NCI-H1436 treated with DMSO at 0.1 percent for 48 hours (cell line): ENCODE measurements at places on chromosomes 4 and X.

- no peak for DNase-seq
Measured at GRCh38 chr4:38785041-38785790, 2.4 kb upstream of the TLR10 start.

GRCh38 chr4:145805490-145805889, 125.5 kb downstream of the C4orf51 start:
- no peak for DNase-seq

GRCh38 chrX:31837445-31838049, 765.7 kb upstream of the FTHL17 start:
- no peak for DNase-seq

- DNase-seq, result no peak
Measured at GRCh38 chr4:36133658-36134057, 110.7 kb downstream of the ARAP2 start.

DNA sequence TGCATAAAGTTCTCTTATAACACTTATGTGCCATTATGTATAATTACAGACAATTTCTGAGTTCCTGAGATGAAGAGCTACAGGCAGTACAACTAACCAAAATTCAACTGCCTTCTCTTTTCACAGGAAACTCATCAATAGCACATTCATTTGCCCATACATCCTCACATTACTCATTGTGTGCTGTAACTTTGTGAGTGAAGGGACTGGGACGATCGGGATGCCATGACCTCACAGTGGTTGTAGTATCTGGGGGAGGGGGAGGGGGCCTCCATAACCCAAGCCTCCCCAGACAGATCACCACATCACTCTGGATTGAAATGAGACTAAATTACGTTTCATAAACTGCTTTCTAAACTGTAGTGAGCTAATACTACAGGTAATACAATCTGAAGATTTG, 60.7 kb downstream of the ABCG2 start:
- DNase-seq, result no peak

DNA sequence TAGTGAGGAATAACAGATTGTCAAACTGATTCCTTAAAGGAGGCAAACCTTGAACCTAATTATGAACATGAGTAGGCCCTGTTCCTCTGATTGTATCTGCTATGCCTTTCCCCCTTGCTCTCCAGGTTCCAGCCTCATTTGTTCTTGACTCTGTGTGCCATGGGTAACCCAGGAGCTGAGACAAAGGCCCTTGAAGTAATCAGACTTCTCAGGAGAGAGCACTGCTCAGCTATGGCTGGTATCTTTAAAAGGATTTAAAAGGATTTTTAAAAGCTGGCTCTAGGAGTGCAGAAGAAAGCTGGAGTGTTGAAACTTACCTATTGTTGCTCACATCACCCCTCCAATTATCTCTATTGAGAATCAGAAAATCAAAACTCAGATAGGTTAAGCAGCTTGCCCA, 1565.5 kb upstream of the AGA start:
- no peak for DNase-seq

- DNase-seq, result no peak
Measured at GRCh38 chr4:76680952-76681351, 217.0 kb downstream of the SOWAHB start.

DNA sequence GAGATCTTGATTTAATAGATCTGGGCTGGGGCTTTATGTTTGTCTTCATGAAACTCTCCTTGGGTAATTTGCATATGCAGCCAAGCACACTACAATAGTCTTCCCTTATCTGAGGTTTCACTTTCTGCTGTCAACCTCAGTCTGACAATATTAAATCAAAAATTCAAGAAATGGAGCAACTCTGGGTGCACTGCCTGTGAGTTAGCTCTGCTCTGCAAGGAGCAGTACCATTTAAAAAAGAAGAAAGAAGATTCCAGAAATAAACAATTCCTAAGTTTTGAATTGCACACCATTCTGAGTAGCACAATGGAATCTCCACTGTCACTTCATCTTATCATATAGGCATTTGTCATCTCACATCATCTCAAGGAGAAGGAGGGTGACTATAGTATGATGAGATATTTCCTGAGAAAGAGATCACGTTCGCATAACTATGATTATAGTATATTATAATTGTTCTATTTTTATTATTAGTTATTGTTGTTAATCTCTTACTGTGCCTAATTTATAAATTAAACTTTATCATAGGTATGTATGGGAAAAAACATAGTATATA, 9.4 kb downstream of the FNIP2 start:
- no peak for DNase-seq

DNA sequence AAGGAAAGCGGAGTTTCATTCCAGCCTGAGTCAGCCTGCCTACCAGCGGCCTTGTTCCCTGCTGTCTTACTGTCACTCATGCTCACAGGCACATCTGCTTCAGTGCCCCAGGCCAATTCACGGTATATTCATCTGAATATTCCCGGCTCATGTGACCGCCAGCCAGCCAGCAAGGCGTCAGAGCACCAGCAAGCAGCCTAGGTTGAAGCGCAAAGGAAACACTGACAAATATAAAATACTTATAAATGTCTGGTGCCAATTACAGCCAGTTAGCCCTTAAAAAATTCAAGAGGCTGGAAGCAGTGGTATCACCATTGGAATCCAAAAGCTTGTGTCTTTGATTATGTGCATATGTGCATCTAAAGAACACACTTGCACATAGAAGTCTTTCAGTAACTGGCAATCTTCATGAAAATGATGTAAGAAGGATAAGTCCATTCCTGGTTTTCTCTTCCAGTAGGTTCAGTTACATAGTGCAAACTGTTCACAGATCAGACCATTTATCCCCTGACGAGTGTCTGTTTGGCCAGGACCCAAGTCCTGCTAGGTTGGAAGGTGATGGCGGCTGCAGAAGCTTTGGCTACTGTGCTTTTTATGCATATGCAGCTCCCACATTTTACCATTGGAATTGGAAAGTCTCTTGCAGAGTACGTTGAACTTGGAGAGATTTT, 61.3 kb downstream of the LUZP4 start:
- DNase-seq, result no peak

DNA sequence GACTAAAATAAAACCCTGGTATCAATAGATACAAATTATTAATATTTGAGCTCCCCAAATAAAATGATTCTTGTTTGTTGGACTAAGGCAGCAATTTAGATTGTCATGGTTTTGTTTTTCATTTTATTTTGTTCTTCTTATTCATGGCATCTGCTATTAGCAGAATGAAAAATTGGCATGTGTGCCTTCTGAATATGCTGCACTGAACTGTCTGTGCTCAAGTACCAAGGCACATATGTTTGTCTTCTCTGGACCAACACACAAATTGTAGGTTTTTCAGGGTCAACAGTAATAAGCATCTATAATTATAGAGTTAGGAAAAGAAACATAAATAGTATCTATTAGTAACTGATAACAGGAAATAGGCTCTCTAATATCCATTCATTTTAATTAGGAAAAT, 121.1 kb downstream of the BANK1 start:
- no peak for DNase-seq

DNA sequence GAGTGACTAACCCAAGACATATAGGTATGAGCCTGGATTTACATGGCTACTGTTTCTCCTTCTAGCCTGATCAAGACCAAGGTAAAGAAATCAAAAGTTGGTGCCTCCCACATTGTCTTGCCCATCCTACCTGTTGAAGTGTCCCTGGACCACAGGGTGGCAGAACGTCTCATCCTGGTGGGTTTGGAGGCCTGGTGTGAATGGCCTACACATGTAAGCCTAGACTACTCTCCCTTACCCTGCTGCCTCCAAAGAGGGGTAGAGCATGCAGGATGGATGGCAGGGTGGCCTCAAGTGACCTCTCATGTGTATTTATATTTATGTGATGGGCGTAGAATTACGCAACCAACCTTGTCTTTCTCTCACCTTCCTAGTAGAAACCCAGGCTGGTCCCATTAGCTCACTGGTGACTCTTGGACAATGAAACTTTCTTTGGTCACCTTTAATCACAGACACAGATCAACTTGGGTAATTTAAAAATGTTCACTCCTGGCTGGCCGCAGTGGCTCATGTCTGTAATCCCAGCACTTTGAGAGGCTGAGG, 73.3 kb upstream of the SOD3 start:
- no peak for DNase-seq

GRCh38 chr4:25984796-25985195, 70.8 kb downstream of the SMIM20 start:
- no peak for DNase-seq

- no peak for DNase-seq
Measured at GRCh38 chrX:73289039-73289438, 74.4 kb upstream of the NAP1L2 start.

- no peak for DNase-seq
Measured at GRCh38 chr4:38166082-38166481, 205.9 kb downstream of the PTTG2 start.

GRCh38 chr4:135601351-135601750, 1399.8 kb upstream of the PABPC4L start:
- no peak for DNase-seq

GRCh38 chrX:150205011-150205410, 158.1 kb upstream of the MAMLD1 start:
- no peak for DNase-seq

- no peak for DNase-seq
Measured at GRCh38 chr4:78299565-78299972, 242.4 kb downstream of the FRAS1 start.

DNA sequence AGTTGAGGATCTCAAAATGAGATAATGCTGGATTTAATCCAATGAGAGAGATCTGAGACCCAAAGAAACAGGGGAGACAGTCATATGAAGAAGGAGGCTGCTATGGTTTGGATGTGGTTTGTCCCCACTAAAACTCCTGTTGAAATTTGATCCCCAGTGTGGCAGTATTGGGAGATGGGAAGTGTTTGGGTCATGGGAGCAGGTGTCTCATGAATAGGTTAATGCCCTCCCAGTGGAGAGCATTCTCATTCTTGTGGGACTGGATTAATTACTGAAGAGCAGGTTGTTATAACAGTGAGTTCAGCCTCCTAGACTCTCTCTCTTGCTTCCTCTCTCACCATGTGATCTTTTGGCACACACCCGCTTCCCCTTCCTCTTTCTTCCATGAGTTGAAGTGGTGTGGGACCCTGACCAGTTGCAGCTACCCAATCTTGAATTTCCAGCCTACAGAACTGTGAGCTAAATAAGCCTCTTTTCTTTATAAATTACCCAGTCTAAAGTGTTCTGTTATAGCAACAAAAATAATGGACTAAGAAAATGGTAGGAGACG, 70.3 kb downstream of the PPEF2 start:
- DNase-seq, result peak; percentile 4

DNA sequence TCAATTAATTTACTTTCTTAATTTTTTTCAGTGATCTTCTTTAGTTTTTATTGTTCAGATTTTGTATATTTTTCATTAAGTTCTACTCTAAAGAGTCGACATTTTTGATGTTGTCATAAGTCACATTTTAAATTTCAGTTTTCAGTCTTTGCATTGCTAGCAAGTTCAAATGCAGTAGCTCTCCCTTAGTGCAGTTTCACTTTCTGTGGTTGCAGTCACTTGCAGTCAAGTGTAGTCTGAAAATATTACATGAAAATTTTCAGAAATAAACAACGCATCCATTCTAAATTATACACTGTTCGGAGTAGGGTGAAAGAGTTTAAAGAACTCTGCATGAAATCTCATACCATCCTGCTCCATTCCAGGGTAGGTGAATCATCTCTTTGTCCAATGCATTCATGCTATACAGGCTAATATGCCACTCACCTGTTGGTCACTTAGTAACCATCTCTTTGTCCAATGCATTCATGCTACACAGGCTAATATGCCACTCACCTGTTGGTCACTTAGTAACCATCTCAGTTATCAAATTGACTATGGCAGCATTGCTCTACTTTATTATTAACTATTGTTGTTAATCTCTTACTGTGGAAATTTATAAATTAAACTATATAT, 356.9 kb downstream of the STPG2 start:
- DNase-seq, result no peak

DNA sequence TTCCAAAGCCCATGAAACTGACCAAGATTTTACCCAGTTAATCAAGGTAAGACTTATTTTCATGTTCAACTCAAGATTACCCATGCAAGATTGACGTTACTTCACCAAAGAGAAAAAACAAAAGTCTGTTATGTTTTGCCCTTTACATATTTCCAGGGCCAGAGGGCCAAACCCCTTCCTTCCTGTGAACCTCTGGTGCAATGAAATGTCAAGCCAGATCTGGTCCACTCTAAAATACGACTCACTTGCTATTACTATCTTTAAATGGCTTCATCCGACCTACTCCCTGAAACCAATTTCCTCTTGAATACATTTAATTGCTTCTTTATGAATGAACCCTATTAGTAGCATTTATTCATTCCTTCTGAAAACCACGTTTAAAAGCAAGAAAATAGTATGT, 33.0 kb downstream of the TSPAN5 start:
- no peak for DNase-seq

DNA sequence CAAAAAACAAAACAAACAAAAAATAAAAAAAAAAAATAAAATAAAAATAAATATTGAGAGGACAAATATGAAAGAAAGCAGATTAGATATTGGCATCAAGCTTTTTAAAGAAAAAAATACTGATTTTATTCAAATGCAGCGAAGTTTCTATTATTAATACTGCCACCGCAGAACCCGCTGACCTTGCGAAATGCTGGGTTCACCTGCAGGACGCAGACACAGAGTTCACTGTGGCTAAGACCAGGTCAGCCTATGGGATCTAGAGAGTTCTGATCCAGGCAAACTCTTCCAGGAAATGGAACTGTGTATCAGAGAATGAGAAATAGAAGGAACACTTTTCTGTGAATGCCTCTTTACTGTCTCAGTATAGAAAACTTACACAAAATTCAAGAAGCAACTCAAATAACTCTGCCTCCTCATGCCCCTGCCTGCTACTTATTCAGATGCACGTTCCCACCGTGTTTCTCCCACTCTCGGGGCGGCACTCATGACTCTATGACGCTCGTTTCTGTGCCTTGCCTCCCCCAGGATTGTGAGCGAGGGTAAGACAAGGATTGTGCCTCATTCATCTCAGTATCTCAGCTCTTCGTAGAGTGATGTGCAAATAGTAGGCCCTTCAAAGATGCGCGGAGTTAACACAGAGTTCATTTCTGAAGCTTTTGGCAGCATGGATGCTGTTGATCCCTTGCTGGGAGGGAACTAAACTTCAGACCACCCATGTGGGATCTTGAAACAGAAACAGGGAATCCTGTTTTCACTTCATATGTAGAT, 44.1 kb upstream of the TLR3 start:
- no peak for DNase-seq

GRCh38 chrX:103663981-103664762, 22.3 kb downstream of the MORF4L2 start:
- DNase-seq, result no peak

GRCh38 chrX:114650351-114650750, 66.5 kb downstream of the HTR2C start:
- no peak for DNase-seq
